Activated CD4-positive, alpha-beta T cell treated with anti-CD3 and anti-CD28 coated beads for 1 hour (primary cell): ENCODE measurements at places on chromosomes 2 and 18.

GRCh38 chr18:79950515-79951341, 725 bp downstream of the SLC66A2 start:
- DNase-seq = no peak

- no peak for DNase-seq
Measured at GRCh38 chr2:133829450-133830020, 261.3 kb upstream of the NCKAP5 start.

GRCh38 chr2:145161656-145162055, 641.7 kb upstream of the ZEB2 start:
- DNase-seq = no peak

DNA sequence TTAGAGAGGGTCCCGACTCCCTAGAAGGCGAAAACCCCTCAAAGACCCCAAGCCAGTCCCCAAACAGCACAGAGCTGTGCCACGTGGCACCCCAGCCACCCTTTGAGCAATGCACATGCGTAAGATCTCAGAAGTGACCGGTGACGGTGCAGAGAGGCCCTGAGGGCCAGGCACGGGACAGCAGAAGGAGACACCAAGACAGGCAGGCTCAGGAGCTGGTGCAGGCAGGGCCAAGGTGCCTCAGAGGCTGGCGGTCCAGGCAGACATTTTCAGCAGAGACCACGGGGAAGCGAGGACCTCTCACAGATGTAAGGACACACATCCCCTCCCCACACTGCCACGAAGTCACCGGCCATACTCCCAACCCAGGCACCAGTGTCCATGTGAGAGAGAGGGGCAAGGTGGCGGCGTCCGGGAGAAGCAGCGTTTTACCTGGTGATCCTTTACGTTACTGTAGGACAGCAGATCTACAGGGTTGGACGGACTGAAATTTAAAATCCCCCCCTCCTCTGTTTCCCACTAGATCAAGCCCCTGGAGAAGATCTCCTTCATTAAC, 2.0 kb upstream of the RAB17 start:
- no peak for DNase-seq

DNA sequence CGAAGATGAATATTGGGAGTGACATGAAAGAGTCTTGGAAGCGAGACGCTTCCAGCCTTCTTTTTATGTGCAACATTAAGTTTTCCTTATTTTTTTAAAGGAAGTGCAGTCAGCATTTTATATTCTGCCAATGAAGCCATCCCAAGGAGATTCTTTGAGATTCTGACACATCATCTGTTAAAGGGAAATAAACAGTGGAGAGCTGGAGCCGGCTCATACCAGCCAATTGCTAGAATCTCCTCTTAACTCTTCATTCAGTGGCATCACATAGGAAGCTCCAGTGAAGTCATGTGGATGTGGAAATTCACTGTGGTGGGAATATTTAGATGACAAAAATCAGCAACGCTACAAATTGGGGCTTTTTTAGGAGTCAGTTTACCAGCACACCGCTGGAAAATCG, 23.7 kb upstream of the GPR39 start:
- no peak for DNase-seq

DNA sequence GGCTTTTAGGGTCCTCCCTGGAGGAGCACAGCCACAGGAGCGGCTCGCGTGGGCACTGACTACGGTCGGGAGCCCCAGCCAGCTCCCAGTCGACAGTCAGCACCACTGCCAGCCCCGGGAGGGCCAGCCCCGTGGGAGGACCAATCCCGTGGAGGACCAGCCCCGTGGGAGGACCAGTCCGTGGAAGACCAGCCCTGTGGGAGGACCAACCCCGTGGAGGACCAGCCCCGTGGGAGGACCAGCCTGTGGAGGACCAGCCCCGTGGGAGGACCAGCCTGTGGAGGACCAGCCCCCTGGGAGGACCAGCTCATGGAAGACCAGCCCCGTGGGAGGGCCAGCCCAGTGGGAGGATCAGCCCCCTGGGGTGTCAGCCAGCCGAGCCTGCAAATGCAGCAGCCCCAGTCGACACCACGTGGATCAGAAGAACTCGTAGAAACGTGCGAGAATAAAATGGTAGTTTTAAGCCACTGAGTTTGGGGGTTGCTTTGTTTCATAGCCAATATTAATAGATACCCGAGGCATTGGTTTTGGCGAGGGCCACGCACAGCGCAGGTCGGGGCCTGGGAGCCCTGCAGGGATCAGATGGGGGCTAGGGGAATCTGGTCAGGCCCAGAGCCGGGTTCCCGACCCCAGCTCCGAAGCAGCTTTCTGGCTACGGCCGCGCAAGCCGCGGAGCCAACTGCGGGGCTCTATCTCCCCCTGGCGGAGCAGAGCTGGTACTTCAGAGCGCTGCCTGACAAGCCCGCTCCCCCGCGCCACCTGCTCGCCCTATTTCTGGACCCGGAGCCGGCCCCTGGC, 73.0 kb downstream of the TEX51 start:
- peak; percentile 51 for DNase-seq

- no peak for DNase-seq
Measured at GRCh38 chr2:222851956-222852617, 8.7 kb upstream of the ACSL3 start.

DNA sequence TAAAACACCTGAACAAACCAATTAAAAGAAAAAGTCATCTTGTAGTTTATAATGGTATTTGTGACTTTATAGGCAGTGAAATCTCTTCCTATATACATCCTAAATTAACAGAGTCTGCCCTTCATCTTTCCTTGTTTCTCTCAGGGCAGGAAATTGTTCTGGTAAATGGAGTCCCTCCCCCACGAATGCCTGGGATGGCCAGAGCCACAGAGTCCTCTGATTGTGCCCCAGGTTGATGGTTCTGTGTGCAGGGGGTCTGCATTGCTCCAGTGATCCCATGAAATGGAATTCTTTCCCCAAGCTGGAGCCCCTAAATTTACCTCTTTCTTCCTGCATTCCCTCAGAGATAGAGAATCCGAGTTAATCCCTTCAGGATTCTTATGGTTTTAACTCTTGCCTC, 155.5 kb downstream of the MTX2 start:
- DNase-seq = no peak

GRCh38 chr2:60671966-60672365, 84.1 kb upstream of the PAPOLG start:
- no peak for DNase-seq

- DNase-seq = no peak
Measured at GRCh38 chr2:239706367-239706766, 305.5 kb upstream of the HDAC4 start.

GRCh38 chr2:176826984-176827668, 385.5 kb upstream of the HNRNPA3 start:
- DNase-seq = no peak

DNA sequence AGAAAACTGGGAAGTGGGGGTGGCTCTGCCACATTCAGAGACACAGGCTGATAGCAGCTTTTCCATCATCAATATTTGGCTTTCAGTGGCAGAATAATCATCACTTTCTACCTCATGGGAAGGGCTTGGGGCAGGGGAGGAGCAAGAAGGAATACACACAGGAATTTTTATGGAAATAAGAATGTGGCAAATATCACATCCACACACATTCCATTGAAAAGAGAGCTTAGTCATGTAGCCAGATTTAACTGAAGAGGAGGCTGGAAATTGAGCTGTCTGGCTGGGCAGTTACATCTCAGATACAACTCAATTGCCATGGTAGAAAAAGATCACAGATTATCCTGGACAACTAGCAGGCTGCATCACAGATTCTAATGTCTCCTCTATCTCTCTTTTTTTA, 1474.0 kb upstream of the ACVR2A start:
- no peak for DNase-seq

- DNase-seq = no peak
Measured at GRCh38 chr18:12838178-12838634, 45.8 kb downstream of the PTPN2 start.

DNA sequence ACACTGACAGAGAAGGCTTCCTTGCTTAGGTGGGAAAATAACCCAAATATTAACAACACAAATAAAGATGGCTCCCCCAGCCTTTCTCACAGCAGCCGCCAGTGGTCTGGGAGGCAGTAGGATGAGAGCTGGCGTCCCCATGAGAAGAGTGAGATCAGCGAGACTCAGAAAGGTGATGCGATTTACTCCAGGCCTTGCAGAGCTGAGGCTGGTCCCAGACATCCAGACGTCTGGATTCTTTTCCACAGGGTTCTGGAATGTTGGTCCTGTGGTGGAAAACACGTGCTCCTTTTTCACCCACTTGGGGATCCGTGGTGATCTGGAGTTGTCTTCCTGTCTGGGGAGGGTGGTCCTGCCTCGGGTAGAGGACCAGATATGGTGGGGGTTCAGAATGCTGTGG, 190.6 kb downstream of the CTIF start:
- DNase-seq = no peak
